ENCODE measurements at places on chromosomes 6 and 20.
A peak's percentile ranks its signal among the peaks of the same experiment; 100 is the strongest.

DNA sequence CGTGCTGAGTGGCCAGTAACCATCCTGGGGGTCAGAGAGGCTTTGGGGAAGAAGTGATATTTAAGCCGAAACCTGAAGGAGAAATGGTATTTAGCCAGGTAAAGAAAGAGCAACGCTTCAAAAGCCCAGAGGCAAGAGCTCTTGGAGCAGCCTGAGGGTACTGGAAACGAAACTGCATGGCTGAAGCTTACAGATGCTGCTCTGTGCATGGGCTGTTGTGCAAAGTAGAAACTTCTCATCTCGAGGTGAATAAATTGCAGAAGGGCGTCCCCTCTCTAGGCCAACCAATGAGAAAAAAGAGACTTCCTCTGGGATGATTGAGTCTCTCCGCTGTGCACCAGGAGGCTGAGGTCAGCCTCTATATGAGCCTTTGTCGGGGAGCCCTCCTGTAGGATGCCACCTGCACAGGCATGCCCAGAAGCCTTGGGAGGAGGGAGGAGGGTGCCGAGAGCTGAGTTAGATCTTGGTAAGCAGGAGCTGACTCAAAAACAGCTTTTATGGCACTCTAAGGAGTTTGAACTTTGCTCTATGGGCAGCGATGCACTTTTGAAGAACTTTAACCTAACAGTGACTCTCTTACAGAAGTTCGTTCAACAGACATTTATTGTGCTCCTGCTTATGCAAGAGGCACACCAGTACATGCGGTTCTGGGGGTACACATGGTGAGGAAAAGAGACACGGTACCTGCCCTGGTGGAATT is 61.6 kb upstream of the EDN1 start:
- peak; percentile 25 for DNase-seq

DNA sequence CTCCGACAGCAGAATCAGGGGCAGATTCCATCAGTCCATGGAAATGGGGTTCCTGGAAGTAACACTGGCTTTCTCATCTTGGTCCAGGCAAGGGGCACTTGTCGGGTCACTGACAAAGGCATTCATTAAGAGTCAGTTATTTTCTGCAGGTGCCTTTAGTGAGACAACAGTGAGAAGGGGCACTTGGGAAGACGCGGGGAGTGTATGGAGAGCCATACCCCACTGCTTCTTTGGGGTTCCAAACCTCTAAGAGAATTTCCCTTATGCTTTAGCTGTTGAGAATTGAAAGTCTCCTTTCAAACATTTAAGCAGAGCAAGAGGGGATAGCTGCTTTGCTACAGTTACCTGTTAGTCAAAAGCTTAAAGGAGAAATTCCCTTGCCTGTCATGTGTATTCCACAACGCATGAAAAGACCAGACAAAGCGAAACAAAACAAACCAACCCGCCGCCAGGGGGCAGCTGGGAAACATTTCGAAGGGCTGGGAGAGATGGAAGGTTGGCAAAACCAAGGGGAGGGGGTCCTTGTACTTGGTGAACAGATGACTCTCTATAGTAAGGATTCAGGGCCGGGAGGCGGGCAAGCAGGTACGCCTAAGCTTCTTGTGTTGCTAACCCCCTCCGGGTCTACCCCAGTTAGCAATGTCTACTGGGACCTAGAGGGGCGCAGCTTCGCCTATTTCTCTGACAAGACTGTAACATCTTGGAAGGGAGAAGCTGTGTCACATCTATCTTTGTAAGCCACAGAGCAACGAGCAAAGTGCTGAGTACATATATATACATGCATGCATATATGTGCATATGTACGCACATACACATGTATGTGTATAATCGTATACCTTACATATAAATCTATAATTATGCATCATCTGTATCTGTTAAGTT is 474.9 kb upstream of the AGPAT4 start:
- peak; percentile 64 for DNase-seq

- DNase-seq, result peak; percentile 99
Measured at GRCh38 chr6:16803294-16804200, 42.3 kb upstream of the ATXN1 start.

DNA sequence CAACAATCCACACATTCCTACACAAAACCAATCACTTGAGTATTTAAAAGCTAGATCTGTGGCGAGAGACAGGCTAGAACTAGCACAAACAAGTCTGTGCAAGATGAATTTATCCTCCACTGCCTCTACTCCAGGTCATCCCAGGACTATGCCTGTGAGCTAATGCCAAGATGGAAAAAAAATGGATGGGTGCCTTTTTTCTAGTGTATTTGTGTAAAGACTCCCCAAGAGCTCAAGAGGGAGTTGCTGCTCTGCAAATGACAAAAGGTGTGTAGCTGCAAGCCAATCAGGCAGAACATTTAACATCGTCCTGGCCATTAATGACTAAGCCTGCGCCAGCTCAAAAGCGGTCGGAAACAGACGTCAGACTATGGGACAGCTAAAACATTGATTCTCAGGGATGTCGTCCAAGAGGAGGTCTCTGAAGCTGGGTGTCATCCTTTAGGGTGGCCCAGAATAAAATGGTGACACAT is 21.9 kb downstream of the ATXN1 start:
- peak; percentile 39 for DNase-seq

- DNase-seq, result peak; percentile 21
Measured at GRCh38 chr20:32752458-32753250, 9.4 kb upstream of the COMMD7 start.

DNA sequence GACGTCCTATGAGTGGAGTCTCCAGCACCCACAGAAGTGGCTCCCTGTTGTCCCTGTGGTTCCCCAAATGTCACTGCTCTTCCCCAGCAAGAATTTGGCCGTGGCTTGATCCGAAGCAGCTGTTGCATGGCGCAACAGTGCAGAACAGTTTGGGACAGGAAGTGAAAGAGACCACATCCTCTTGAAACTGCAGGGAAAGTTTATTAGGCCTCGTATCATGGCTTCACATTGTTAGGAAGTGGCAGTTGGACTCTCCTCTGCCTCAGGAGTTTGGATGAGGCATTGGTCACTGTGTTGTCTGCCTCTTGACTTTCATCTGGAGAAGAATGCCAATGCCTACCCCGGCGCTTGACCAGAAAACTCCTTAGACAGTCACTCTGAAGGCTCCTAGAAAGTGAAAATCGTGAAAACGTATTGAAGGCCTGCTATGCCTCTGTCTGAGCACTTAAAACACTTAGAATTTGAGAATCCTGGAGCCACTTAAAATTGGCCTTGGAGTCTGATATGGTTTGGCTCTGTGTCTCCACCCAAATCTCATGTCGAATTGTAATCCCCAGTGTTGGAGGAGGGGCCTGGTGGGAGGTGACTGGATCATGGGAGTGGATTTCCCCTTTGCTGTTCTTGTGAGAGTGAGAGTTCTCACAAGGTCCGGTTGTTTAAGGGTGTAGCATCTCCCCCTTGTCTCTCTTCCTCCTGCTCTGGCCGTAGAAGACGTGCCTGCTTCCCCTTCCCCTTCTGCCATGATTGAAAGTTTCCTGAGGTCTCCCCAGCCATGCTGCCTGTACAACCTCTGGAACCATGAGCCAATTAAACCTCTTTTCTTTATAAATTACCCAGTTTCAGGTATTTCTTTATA is 334.9 kb upstream of the JARID2 start:
- no peak for DNase-seq

- no peak for DNase-seq
Measured at GRCh38 chr6:57822896-57823358, 505.5 kb downstream of the PRIM2 start.

- no peak for DNase-seq
Measured at GRCh38 chr6:143596866-143597265, 80.9 kb upstream of the PHACTR2 start.

DNA sequence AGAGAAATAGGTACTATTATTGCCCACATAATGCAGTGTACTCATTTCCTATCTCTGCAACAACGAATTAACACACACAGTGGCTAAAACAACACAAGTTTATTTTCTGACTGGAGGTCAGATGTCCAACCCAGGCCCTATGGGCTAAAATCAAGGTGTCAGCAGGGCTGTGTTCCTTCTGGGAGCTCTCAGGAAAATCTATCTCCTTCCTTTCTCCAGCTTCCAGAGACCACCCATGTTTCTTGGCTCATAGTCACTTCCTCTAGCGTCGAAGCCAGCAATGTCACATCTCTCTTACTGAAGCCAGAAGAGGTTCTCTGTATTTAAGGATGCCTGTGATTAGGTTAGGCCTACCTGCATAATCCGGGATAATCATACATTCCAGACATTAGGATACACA is 60.9 kb upstream of the TOP1 start:
- no peak for DNase-seq

DNA sequence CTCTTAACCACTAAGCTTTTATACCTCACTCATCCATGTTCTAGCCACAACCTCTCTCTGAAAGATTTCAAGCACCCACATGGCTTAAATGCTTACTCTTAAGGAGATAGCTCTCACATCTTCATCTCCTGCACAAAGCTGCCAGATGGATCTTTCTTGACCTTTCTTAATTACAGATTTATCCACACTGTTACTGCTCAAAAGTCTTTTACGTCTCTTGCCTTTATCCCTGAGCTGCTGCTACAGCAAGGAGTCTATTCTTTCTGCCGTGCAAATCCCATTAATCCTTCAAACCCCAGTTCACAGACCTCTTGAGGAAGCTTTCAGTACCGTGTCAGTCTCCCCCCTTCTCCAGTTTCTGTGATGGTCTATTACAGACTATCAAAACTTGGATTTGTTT is 54.6 kb downstream of the B4GALT5 start:
- DNase-seq, result peak; percentile 22

GRCh38 chr20:7496394-7496991 is 443.8 kb downstream of the HAO1 start:
- no peak for DNase-seq

DNA sequence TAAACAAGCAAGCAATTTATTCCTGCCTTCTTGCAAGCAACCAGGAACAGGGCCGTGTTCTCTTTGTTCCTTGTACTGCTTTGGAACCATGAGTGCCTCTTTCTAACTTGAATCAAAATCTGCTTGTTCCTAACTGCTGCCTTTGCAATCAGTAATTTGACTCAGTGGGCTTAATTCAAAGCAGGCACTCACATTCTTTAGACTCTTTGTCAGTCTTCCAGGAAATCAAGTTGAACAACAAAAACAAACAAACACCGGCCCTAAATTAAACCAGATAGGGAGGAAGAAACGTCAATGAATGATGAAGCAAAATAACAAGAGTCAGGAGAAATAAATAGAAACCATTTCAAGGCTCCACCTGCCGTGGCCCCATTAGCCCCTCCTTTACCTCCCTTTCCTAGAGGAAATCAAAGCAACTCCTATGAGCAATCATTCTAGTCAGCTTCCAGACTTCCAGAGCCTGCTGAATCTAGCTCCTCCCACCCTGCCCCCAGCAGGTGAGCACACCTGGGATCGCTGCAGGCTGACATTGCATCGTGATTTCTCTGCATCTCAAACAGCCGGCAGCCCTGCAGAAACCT is 582.2 kb upstream of the FLRT3 start:
- DNase-seq, result peak; percentile 97

GRCh38 chr6:119521251-119521650 is 171.7 kb upstream of the MAN1A1 start:
- peak; percentile 96 for DNase-seq

DNA sequence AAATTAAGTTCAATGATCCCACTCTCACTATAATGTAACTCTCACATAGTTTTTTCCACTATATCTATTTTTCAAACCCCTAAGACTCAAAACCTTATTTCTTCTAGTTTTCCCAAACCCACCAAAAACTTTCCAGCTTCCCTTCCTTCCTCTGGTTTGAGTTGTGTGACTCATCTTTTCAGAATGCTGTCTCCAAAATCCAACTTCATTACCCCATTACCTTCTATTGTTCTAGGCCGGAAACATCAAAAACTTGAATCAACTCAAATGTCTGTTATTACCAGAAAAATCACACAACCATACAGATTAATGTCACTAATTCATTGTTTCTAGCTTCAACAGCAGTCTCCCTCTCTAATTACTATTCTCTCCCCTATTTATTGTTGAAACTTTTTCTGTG is 1090.3 kb downstream of the HACE1 start:
- DNase-seq, result no peak

DNA sequence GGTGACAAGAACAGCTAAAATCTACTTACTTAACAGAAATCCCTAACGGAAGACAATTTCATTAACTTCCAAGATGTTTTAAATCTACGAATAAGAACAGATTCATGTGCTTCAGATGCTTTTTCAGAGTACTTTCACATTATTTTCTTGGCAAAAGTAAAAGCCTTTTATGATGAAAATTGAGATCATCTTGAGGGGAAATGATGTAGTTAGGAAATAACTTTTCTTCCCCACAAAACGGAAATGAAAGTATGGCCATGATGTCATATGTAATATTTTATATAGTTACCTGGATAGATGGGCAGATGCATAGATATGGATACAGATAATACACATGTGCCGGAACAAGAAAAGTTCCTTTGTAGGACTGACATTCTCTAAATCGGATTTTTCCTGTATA is 32.8 kb downstream of the SASH1 start:
- no peak for DNase-seq

DNA sequence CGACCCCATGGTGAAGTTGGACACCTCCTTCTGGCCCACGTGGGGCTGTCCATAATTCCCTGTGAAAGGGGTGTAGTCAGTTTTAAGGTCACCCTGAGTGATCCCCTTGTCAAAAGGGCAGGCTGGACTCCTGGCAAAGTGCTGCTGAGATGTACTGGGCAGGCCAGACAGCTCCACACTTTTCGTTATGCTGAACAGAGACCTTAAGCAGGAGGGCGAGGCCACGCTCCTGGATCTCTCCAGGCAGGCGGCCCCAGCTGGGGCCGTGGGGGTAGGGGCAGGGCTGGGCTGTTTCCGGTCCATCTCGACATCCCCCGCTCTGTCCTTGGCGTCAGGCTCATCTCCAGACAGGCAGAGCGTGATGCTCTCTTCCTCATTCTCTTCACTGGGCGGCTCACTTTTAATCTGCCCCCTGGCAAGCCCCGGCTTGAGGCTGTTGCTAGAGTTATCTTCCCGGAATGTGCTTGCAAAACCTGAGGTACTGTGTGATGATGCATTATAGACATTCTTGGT is 56.7 kb downstream of the GJA10 start:
- DNase-seq, result no peak

DNA sequence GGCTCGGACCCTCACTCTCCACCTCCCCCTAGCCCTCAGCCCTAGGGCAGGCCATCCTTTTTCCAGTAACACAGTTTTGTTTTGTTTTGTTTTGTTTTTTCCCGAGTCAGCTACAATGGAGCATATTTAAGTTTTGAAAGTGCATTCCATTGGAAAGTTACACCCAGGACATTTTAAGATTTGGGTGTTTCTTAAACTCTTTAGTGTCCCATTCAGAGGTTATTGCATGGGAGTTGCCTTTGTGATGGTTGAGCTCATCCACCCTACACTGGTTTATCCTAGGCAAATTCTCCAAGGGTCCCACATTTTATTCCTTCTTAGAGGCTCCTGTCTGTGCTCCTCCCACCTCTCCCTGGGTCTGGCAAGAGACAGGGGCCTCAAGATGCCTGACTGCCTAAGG is 58.9 kb downstream of the THBS2 start:
- no peak for DNase-seq

- DNase-seq, result no peak
Measured at GRCh38 chr20:49485563-49485962, 3.1 kb upstream of the KCNB1 start.

GRCh38 chr6:157941101-157941863 is 40.4 kb upstream of the SYNJ2 start:
- DNase-seq, result no peak

Data from NCI-H69 (cell line).